ENCODE measurements at places on chromosomes 3 and 15.

- DNase-seq, result no peak
Observed at GRCh38 chr3:140843656-140844055, 98.0 kb upstream of the SLC25A36 start.

DNA sequence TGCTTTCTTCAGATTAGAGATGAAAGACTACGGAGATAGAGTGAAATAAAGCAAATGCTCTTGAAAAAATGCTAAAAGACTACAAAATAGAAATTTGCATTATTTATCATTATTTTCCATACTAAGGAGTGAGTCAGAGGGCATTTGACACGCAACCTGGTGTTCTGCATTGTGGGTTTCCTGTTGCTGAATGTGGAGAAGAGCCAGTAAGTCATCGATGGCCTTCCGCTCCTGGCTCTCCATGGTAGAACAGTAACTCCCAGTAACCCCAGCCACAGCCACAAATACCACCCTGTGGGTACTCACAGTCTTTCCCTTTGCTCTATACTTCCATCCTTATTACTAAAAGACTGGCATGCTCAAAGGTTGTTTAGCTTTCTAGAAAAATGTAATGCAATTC lies 61.5 kb downstream of the CGGBP1 start:
- DNase-seq, result peak; percentile 25

- DNase-seq, result no peak
Observed at GRCh38 chr3:43291546-43291945, 5.2 kb downstream of the SNRK start.

- DNase-seq, result no peak
Observed at GRCh38 chr3:119346076-119346496, 51.9 kb downstream of the ARHGAP31 start.

- DNase-seq, result no peak
Observed at GRCh38 chr3:23519314-23520208, 286.2 kb upstream of the UBE2E1 start.

All from adrenal gland (tissue), 19 donors.